Thyroid gland (tissue), 4 donors: ENCODE measurements at places on chromosomes 6 and 20. TPM values are rescaled to one million over a fixed set of nuclear protein-coding genes. Genes with fewer than 3 reads are reported as not detected.

The IL17F gene
- not detected for total RNA-seq

DNA sequence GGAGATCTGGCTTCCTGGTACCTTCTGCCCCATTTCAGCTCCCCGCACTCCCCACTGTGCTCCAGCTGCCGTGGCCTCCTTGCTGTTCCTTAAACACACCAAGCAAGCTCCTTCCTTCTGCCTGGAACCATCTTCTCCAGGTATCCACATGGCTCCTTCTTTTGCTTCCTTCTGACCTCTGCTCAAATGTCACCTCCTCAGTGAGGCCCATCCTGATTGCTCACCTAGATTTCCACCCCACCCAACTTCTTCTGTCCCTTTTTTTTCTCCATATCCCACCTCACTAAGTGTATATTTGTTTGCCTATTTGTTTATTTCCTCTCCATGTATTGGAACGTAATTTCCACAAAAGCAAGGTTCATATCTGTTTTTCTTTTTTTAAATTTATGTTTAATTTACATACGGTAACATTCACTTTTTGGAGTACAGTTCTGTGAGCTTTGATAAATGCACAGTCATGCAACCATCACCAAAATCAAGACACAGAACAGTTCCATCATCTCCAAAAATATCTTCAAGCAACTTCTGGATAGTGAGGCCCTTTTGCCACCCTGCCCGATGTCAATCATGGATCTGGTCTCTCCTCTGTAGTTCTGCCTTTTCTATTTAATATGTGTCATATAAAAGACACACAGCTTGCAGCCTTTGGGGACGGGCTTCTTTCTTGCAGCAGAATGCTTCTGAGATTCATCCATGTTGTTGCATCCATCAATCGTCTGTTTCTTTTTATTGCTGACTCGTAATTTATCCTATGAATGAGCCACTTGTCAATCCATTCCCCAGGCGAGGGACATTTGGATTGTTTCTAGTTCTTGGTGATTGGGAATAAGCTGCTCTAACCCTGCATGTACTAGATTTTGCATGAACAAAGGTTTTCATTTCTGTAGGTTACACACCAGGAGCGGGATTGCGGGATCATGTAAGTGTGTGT, 46.3 kb downstream of the SLC2A10 start:
- no peaks in the 10 kb centered on the region for H3K36me3 ChIP-seq
- no peak overlapping the region for H3K27ac ChIP-seq
- H3K4me1 ChIP-seq, result peaks cover 5% of the 10 kb centered on the region
- H3K27me3 ChIP-seq, result no peaks in the 10 kb centered on the region
- H3K4me3 ChIP-seq, result no peak overlapping the region

- H3K27ac ChIP-seq, result no peak overlapping the region
- H3K4me1 ChIP-seq, result no peaks in the 10 kb centered on the region
- no peaks in the 10 kb centered on the region for H3K27me3 ChIP-seq
- DNase-seq, result no peak
- no peak overlapping the region for H3K4me3 ChIP-seq
These were observed 137.7 kb upstream of the MAFB start for GRCh38 chr20:40826699-40827098.

DNA sequence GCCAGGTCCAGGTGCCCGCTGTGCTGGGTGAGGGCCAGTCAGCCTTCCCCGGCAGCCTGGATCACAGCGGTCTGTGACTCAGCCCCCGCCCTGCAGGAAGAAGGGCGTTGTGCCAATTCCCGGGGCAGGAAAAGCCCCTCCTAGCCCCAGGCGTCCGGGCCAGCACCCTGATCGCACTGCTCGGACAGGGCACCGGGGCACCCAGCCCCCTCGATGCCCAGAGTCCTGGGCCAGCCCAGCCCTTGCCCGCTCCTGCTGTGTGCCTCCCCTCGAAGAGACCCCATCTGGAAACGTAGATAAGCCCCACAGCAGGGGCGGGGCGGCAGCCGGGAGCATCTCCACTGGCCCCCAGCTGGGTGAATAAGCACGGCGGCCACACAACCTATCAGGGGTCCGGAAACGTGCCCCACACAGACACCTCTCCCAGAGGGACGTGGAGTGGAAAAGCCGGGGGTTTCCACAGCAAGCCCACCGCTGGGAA, 9.9 kb downstream of the LAMA5 start:
- no peak overlapping the region for H3K4me3 ChIP-seq
- no peaks in the 10 kb centered on the region for H3K36me3 ChIP-seq
- H3K27me3 ChIP-seq, result no peaks in the 10 kb centered on the region
- DNase-seq, result no peak
- peaks cover 82% of the 10 kb centered on the region for H3K4me1 ChIP-seq

The SEMG1 gene
- not detected for total RNA-seq

DNA sequence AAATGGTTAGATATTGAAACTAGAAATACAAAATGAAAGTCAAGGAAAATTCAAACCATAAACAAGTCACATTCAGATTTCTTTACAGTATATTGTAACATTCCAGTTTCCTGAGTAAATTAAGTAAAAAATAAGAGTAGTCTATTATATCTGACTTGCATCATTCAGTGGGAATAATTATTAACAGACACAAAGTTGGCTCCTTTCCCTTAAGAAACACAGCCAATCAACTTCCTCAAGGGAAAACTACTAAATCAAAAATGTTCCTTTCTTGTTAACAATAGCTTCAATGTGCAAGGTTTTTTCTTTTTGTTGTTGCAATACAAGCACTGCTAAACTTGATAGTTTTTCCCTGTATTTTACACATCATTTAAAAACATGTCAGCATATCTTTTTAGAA, 33.2 kb downstream of the DNAAF9 start:
- peaks cover 26% of the 10 kb centered on the region for H3K36me3 ChIP-seq
- H3K4me1 ChIP-seq, result no peaks in the 10 kb centered on the region
- H3K27ac ChIP-seq, result no peak overlapping the region
- H3K27me3 ChIP-seq, result no peaks in the 10 kb centered on the region

GRCh38 chr20:5831539-5832237, 81.5 kb downstream of the SHLD1 start:
- no peak overlapping the region for H3K4me3 ChIP-seq
- H3K36me3 ChIP-seq, result no peaks in the 10 kb centered on the region
- no peaks in the 10 kb centered on the region for H3K27me3 ChIP-seq
- peaks cover 21% of the 10 kb centered on the region for H3K4me1 ChIP-seq
